ENCODE measurements at places on chromosomes 16 and 17.

DNA sequence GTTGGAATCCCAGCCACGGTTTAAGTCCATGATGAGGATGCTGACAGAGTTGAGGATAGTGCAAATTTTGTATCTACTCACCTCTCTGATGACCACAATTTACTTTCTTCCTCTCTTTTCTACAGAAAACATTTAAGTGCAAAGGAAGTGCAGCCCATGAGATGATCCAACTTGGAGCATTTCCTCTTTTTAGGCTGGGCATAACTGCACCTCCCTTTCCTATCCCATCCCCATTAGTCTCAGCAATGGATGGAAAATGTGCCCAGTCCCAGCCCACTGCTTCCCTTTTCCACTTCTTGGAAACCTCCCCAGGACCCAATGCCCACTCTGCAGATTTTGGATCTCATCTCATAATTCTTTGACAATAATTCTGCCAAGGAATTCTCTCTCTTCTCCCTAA lies 16.6 kb upstream of the CCL8 start:
- DNase-seq, result no peak

- no peak for DNase-seq
Observed at GRCh38 chr17:47959825-47960655, 2.4 kb upstream of the PRR15L start.

DNA sequence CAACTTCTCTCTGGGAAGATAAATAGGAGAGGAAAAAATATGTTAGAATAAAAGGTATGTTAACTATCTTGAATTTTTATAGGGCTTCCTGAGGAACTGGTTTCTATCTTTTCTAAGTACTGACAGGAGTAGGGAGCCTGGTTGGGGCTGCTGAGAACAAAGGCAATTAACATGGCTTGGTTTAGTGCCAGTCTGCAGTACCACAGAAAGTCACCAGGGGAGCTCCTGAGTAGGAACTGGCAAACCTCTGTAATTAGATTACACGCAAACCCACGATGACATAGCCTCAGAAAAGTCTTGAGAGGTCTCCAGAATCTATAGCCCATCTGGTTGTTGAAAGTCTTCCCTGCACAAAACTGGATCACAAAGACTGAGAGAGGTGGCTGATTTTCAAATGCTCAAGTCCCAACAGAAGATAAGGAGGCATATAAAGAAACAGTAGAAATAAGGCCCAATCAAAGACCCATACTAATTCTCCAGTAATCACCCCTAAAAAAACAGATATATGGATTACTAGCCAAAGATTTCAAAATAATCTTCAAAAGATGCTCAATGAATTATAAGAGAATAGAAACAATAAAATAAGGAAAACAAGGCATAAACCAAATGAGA lies 11.7 kb upstream of the CNTNAP4 start:
- no peak for DNase-seq

- no peak for DNase-seq
Observed at GRCh38 chr17:17849147-17849820, 12.5 kb upstream of the SREBF1 start.

DNA sequence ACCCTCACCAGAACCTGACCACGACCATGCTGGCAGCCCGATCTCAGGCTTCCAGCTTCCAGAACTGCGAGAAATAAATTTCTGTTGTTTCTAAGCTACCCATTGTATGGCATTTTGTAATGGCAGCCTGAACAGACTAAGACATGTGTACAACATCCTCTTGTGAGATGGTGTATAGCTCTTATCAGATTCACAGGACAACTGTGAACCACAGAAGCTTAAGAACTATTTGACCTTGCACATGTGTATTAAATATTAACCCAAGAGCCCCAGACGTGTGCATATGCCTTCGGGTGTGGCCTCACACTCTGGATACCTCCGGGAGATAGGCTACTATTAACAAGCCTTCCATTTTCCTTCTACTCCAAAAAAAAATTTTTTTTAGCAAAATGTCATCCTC lies 248.9 kb downstream of the SLC39A11 start:
- no peak for DNase-seq

All from muscle of arm (tissue), 14 donors.